Urothelium cell line (cell line): ENCODE measurements at places on chromosomes 13 and 19.
A peak's percentile ranks its signal among the peaks of the same experiment; 100 is the strongest.

GRCh38 chr13:99986741-99987140, 5.2 kb downstream of the ZIC2 start:
- no peak for DNase-seq

GRCh38 chr19:32976223-32976805, 4.3 kb downstream of the FAAP24 start:
- peak; percentile 52 for DNase-seq

DNA sequence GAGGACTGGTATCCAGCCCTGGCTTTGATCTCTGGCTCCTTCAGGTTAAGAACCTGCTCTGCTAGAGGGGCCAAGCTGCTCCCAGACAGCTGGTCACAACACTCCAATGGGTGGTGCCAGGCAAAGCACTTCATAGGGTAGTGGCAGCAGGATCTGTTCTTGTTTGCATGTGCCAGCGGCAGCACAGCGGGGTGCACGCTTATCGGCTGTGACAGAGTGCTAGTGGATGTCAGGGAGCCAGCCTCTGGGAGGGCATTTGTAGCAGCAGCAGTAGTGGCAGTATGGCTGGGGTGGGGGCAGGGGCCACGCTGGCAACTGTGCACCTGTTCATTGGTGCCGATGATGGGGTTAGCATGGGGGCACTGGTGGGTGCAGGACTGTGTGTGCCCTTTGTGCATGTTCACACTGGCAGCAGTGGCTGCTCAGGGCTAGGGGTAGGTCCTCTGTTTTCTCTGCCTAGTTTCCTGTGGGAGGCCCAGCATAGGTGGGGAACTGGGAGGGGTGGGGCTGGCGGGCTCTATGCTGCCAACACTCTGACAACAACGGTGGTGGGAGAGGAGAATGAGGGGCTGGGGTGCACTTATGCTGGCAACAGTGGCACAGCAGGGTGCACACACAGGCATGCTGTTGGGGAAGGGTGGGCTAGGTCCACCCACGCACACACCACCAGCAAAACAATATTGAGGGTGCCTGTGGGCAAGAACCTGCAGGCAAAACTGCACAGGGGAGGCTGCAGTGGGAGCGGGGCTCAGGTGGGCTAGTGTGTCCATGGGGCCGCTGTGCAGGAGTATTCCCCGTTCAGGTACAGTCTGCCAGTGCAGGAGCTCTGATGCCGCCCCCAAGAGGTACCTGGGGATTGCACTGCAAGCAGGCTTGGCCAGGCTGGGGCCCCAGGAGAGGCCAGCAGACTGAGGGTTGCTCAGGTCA, 19.3 kb downstream of the AP1M1 start:
- no peak for DNase-seq

DNA sequence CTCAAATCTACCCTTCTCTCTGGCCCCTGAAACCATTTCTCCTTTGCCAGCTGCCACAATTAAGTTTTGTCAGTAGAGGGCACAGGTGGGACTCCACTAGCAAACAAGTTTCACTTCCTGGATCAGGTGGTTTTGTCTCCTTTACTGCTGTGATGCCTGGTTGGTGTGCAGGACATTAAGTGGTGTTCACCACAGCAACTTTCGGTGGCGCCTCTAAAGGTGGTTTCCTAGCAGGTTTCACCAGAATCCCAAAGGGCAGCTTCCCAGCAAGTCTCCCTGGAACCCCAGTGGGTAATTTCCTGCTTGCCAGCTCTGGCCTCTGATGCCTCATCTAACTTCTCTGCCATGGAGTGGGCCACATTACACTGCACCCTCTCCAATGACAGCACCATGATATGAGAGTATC, 16.6 kb downstream of the MED4 start:
- DNase-seq, result peak; percentile 2

DNA sequence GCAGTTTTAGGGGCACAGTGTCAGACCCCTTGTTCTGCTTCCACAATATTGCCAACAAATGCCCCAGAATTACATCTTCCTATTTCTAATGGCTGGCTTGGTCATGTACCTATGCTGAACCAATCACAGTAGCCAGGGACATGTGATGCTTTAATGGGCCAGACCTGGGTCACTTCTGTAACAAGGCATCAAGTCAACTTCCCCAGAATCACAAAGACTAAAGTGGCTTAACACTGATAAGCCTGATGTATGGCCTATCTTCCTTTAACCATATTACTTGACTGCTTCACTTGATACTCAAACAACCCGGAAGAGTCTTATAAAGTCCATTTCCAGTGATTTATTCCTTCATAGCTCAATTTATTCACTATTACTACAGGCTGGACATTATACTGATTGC, 19.6 kb downstream of the LNX2 start:
- no peak for DNase-seq

GRCh38 chr19:3725121-3725520, 16.9 kb downstream of the TJP3 start:
- DNase-seq, result no peak

- no peak for DNase-seq
These were observed 4.8 kb downstream of the GJB6 start for GRCh38 chr13:20227288-20227687.

DNA sequence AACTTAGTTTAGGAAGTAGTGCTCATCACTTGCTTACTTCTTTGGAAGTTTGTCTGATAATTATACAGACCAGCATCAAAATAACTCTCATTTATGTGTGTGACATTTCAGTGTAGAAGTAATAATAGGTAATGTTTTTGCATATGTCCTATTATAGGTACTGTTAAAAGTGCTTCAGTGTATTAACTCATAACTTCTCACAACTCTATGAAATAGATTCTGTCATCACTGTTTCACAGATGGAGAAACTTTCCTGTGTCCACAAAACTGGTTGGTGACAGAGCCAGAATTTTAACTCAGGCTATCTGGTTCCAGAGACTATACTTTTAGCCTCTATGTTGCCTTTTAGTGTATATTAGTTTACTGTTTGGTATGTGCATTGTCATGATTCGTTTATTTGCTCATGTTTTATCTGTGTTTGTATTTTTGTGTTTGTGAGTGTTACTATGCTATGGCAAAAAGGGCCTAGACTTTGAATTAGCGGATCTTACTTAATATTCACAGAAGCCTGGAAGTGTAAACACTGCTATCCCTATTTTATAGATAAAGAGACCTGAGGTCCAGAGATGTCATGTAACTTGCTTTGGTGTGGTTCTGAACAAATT, 12.7 kb downstream of the LPAR6 start:
- no peak for DNase-seq

DNA sequence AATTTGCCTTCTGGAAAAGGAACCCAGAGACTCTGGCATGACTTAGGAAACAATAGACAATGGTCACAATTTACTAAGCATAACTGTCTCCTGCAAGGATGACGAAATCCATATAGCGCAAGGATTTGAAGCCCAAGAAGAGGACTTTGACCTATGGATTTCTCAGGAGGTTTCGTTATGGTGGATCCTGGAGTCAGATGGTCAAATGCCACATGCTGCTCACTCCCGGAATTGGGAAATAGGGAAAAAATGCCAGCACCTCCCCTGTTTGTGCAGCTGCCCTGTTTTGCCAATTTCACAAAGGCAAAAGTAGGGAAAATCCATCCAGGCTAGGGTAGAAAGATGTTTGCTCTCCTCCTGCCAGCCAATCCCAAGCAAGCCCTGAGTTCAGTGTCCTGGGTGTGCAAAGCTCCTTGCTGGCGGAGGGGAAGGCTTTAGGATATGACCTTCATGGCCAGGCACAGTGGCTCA, 23.4 kb downstream of the RDH8 start:
- no peak for DNase-seq

- DNase-seq, result no peak
These were observed 536.7 kb upstream of the HTR2A start for GRCh38 chr13:47433461-47434005.

DNA sequence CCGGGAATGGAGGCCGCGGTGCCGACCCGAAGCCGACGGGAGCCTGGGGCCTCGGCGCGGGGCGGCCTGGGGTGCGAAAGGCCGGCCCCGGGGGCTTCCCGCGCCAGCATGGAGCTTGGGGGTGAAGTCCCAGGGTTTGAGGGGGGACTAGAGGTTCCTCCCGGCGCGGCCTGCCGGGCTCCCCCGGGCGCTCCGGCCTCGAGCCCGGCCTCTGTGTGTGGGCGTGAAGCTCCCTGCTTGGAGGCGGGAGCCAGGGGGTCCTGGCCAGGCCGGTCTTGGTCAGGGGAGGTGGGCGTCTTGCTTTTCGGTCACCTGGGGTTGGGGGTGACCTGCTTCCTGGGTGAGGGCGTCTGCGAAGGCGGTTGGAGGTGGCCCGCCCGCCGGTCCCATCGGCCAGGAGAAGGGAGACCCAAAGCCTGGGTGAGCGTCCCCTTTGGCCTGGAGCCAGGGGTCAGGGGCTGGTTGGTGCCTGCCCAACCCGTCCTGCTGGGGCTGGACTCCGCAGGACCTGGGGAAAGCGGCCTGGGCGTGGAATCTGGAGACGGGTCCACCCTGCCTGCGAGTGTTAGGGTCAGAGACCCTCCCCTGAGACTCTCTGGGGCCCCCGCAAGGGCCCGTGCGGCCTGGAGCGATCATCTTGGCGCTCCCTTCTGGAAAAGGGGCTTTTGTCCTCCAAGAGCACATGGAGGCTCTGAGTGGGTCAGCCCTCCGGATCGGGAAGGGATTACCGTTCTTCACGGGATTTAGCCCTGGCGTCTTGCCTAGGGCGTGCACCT, 535 bp downstream of the BSG start:
- no peak for DNase-seq

DNA sequence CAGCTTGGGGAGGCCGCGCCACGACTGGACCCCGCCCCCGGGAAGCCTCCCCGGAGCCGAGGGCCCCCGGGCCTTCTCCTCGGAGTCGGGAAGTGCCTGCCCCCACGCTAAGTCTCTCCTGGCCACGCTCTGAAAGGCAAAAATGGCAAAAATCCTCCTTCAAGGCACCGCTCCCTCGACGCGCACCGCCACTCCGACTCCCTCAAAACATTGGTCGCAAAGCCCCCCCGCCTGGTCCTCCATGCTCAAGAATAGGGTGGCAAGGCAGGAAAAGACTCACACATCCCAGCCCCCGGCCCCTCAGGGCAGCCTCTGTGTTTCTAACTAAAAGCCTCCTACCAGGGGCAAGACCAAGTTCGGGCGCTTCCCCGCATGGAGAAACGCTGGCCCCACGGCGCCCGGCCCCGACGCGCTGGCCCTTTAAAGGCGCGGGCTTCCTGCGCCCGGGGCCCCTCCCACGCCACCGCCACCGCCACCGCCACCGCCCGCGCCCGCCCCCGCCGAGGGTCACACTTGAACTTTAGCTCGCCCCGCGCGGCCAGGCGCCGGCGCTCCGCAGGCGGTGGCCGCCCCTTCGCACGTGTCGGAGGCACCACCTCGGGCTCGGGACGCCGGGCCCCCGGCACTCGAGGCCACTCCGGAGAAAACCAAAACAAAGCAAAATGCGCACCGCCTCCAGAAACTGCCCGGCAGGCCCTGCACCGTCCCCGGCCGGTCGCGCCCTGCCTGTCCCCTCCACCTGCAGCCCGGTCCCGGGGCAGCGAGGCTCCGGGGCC, 1.9 kb downstream of the FOXO1 start:
- peak; percentile 37 for DNase-seq

DNA sequence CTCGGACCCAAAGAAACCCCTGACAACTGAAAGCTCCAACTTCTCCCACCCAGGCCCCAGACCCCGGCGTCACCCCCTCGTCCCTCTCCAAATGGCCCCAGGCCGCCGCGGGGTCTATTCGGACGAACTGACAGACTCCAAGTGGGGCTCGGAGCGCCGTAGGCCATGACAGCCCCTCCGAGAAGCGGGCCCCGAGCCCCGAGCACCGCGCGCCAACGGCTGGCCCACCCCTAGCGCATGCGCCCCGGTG, 360 bp downstream of the DDX39A start:
- DNase-seq, result peak; percentile 80

DNA sequence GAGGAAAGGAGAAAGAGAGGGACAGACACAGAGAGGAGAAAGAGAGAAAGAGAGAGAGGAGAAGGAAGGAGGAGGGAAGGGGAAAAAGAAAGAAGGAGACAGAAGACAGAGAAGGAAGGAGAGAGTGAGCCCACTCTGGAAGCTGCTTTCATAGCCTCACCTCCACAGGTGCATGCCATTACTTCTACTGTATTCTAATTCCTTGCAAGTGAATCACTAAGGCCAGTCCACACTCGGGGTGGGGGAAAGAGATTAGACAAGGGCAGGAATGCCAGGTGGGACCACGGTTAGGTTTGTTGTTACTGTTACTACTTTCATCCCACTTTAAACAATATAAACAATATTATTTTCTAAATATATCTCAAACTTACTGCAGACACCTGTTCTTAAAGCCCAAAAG, 684.5 kb upstream of the ARGLU1 start:
- no peak for DNase-seq

DNA sequence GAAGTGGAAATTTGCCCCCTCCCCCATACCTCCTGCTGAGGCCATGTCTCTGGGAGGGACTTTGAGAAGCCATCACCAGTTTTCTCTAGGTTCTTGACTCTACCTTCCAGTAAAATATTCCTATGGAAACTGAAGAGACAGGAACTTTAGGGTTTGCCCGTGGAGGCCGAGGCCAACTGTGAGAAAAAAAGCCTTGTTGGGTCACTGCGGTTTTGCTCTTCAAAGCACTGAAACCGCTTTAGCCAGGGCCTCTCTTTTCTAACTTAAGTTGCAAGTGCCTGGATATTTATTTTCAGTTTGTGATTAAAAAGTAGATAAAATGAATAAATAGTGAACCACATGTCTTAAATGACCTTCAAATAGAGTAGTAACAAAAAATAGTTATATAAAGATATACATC, 159.7 kb upstream of the TSC22D1 start:
- no peak for DNase-seq

- DNase-seq, result no peak
These were observed 25.1 kb downstream of the GAS6 start for GRCh38 chr13:113838711-113839201.

GRCh38 chr13:112968910-112969691, at the start of gene MCF2L:
Gene MCF2L, plus strand, starts transcription at chr13:112969214. Its CDS starts 166 bp downstream, at chr13:112969380.
- peak; percentile 82 for DNase-seq

- no peak for DNase-seq
These were observed at the start of gene CKM for GRCh38 chr19:45322744-45323281. Gene CKM, minus strand, starts transcription at chr19:45322875. Its CDS starts 3,162 bp downstream, at chr19:45319713.

- DNase-seq, result peak; percentile 66
These were observed 4.3 kb upstream of the ZNF17 start for GRCh38 chr19:57406516-57407123.

- DNase-seq, result peak; percentile 81
These were observed 832 bp upstream of the ZNF491 start for GRCh38 chr19:11797491-11797890.

DNA sequence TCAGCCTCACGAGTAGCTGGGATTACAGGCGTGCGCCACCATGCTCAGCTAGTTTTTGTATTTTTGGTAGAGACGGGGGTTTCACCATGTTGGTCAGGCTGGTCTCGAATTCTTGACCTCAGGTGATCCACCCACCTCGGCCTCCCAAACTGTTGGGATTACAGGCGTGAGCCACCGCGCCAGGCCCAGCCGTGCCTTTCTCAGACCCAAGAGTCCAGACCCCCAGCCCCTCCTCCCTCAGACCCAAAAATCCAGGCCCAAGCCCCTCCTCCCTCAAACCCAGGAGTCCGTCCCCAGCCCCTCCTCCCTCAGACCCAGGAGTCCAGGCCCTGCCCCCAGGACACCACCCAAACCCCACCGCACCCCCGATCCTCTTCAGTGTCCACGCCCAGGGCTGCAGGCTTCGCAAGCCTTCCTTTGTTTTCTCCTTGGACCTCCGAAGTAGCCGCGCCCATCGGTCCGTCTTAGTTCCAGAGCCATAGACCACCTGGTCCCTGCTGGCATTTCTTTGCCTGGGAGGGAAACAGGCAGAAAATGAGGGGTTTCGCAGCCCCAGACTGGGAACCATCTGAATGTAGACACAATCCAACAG, 3.7 kb downstream of the TMC4 start:
- no peak for DNase-seq
